DMS153 (cell line): ENCODE measurements at places on chromosomes 3 and 15.

DNA sequence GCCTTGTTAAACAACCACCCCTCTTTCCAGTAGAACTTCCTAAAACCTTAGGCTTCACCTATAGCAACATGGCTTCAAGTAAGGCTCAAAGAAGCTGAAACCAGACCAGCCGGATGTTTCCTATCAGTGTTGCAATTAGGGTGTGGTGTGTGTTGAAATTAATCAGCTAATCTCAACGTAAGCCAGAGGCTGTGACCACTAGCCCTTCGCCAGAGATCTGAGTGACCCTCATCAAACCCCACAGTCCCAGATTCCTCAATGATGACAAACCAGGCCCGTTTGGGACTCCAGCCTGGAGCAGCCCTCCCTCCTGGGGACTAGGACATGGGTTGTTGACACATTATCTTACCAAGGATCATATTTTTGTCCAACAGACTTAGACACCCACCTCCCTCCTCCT lies 27.3 kb downstream of the CYP11A1 start:
- DNase-seq: no peak

GRCh38 chr3:126126286-126126685 lies 42.4 kb upstream of the SLC41A3 start:
- DNase-seq: no peak

DNA sequence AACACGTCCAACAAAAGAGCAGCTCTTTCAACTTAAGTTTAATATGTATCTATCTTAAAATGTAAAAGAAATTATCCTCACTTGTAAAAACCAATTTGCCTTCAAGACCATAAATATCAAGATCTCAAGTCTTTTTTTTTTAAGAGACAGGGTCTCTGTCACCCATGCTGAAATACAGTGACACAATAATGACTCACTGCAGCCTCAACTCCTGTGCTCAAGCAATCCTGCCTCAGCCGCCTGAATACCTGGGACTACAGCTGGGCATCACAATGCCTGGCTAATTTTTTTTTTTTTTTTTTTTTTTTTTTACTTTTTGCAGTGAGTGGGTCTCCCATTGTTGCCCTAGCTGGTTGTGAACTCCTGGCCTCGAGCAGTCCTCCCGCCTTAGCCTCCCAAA lies 26.0 kb downstream of the ACAP2 start:
- no peak for DNase-seq

DNA sequence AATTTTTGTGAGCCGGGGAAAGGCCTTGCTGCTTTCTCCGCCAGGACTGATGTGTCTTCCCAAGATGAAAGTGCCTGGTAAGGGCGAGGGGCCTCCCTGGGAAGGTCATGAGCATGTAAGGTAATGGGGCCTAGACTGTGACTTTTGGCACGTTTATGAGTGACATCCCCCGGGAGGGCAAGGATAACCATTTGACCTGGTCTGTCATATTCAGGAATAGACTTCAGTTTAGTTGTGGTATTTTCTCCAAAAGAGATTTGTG lies 631 bp upstream of the CNBP start:
- no peak for DNase-seq

- DNase-seq: no peak
These were observed 153.9 kb downstream of the P3H2 start for GRCh38 chr3:189966843-189967242.

GRCh38 chr3:129855832-129856419 lies 37.6 kb downstream of the TMCC1 start:
- no peak for DNase-seq

DNA sequence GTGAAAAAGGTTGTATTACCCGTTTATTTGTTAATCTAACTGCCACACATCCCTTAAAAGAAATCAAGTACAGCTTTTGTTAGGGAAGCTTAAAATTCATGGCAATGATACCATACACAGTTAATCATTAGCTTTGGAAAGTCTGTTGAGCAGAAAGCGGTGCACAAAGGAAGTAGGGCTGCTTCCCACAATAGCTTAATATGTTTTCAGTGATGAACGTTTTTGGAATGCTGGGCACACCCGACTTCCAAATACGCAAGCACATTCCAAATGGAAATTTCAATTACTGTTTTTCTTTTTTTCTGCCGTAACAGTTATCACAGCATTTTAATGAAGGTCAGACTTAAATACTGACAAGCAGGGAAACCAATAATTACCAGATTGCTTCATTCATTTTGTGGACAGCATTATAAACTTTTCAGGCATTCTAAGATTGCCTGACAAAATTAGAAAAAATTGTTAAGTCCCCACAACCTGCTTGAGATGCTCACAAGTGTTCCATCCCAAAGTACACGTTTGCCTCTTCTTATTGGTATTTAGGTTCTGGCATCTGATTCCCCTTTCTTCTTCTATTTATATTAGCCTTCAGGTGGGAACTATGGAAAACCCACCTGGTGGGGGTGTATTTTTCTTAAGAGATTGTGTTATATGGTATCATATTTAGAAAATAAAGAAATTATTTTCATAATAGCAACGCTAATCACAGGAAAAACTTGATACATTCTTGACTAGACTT lies 1.1 kb upstream of the ECT2 start:
- peak; percentile 81 for DNase-seq

- no peak for DNase-seq
These were observed 118.7 kb downstream of the CHRNA7 start for GRCh38 chr15:32148833-32149555.

- DNase-seq: no peak
These were observed 990.9 kb downstream of the PLOD2 start for GRCh38 chr3:145170121-145170520.

DNA sequence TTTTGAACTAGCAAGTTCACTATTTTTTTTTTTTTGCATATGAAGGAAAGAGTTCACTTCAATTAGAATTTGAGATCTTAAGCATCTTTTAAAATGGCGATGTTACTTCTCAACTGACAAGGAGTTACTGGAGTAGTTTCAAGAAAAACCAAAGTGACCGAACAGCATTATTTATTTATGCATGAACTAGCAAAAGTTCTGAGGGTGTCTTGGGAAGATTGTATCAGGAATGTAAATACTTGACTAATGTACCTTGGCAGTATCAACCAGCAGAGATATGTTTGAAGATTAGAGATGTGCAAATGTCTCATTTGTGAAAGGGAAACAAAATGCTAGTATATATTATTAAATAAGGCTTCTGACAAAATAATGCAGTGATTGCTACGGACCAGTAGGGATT lies 203.9 kb downstream of the KBTBD8 start:
- no peak for DNase-seq

GRCh38 chr3:31729082-31729481 lies 196.4 kb downstream of the STT3B start:
- no peak for DNase-seq

GRCh38 chr3:65052101-65052500 lies 364.3 kb upstream of the ADAMTS9 start:
- DNase-seq: no peak

GRCh38 chr15:64209680-64210334 lies 47.0 kb upstream of the PPIB start:
- DNase-seq: peak; percentile 30

DNA sequence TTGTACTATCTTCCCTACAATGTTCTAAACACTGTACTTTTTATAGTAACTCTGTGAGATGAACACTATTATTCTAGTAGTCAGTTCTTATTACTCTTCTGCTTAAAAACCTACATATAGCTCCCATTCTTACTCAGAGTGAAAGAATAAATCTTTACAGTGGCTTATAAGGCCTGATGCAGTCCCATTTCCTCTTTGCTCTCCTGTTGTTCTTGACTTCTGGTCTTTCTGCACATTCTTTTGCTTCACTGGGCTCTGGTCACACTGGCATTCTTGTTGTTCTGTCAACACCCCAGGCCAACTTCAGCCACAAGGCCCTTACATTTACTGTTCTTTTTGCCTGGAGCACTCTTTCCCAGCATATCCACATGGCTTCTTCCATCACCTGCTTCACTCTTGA lies 58.2 kb upstream of the TP63 start:
- no peak for DNase-seq

- DNase-seq: no peak
These were observed 55.9 kb upstream of the FAM174B start for GRCh38 chr15:92711457-92711831.

- no peak for DNase-seq
These were observed 18.1 kb upstream of the VGLL4 start for GRCh38 chr3:11661827-11662226.
